NCI-H460 (cell line): ENCODE measurements at places on chromosomes 7 and 10. TPM values are rescaled to one million over a fixed set of nuclear protein-coding genes. Genes with fewer than 3 reads are reported as not detected.

DNA sequence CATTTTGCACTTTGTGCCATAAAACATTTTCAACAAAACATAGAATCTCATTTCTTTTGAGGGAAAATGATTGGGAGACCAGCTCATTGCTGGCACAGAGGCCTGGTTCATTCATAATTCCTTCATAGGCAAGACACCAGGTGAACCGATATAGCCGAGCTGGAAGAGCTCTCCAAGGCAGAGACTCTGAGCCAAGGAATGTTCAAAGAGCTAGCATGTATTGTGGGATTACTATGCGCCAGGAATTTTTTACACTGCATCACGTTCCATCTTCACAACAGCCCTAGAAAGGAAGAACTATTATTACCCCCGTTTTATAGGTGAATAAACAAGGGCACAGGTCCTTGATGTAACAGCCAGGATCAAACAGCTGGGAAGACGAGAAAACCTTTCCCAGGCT lies 2.1 kb upstream of the IL6 start:
- no peak for DNase-seq

DNA sequence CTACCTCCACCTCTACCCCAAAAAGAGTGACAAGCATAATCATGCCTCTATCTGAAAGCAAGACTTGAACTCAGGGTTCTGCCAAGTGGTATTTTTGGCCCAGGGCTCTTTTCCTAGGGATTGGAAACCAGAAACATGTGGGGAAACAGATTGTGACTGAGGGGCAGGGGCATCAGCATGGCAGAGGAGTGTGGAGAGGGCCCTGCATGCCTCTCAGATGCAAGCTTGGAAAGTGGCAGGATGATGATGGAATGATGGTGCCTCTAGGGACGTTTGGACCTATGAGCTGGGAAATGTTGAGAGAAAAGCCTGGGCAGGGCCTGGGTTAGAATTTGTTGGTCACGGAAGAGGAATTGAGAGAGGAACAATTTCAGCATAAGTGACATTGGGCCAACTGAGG lies 78.4 kb upstream of the LEP start:
- DNase-seq = no peak

DNA sequence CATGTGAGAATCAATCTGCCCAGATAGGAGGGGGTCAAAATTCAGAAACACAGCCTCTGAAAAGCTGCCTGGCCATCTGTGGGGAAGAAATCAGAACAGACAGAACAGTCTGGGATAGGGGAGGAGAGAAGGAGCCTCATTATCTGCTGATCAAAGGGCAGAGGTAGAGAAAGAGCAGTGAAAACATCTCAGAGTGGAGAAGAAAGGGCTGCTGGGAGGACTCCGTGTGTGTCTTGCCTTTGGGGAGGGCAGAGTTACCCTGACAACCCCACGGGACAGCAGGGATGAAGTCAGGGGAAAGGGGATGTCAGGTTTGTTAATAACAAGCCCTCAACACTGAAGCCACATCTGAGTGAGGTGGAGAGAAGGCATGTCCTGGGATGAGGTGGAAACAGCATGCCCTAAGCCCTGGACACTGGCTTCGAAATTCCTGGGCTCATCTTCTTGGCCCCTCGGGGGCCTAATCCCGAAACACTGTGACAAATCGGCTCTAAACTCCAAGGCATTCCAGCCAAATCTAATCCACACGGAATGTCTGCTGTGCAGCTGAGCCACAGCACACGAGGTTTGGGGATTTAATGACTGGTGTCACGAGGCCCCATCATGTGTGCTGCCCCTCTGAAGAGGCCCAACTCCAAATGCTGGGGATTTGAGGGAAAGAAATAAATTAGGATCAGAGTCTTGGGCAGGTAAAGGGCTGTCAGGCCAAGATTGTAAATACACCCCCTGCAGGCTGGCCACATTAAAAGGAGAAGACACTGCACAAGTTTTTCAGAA lies 82.8 kb upstream of the FGFR2 start:
- no peak for DNase-seq

- DNase-seq = no peak
Observed at GRCh38 chr7:148344406-148344805, 246.2 kb upstream of the C7orf33 start.

DNA sequence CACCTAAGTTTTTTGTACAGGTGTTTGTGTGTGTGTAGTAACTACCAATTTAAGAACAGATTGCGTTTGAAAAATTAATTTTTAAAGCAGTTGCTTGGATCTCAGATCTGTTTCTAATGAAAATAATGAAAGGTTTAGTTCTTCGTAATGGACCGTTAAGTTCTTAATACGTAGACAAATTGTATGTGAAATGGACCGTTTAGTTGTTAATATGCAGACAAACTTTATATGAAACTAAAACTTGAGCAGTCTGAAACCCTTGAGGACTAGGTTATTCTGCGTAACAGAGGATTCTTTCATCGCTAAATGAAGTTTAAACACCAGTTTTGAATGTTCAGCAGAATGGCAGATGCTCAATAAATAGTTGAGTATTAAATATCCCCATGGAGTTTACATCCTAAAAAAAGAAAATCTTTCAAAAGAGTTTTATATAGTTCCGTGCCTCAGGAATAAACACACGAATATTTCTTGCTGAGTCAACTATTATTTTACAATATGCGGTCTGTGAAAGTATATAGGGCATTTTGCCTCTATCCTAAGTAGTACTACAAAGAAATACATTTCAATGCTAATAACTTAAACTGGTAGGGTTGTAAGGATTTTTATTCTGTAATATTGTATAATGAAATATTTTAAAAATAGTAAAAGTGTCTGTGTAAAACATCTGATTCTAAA lies 1.2 kb downstream of the DBF4 start:
- DNase-seq = no peak

DNA sequence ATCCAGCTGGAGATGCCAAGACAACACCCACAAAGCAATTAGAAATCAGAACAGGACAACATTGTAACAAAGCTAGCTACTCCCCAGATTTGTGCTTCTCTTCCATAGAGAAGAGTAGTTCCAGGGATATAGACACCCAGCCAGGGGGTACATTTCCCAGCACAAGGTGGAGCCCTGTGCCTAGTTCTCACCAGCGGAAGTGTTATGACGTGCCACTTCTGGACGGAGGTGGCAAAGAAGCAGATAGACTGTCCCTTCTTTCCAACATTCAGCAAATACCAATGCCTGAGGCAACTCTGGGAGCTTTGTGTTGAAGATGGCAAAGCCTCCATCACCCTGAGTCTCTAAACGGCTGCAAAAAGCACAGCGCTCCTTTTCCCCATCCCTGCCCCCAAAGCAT lies 23.4 kb upstream of the GSAP start:
- DNase-seq = peak; percentile 84

- DNase-seq = no peak
Observed at GRCh38 chr7:70674571-70675010, 457.4 kb upstream of the GALNT17 start.

GRCh38 chr7:31110331-31111108 lies 58.4 kb downstream of the ADCYAP1R1 start:
- no peak for DNase-seq

- DNase-seq = no peak
Observed at GRCh38 chr7:106167439-106168136, 55.5 kb upstream of the SYPL1 start.

The GFRA1 gene
- total RNA-seq = 0.69 and 0.92 TPM in 2 replicates

The GRM3 gene
- not detected in 2 replicates for total RNA-seq

The NCF1 gene
- total RNA-seq = not detected in 2 replicates
